NCI-H524 treated with DMSO at 0.1 percent for 48 hours (cell line): ENCODE measurements at places on chromosomes 11 and 22.
A peak's percentile ranks its signal among the peaks of the same experiment; 100 is the strongest.

- DNase-seq: peak; percentile 96
Observed at GRCh38 chr22:42353883-42354727, 78.1 kb downstream of the NFAM1 start.

GRCh38 chr22:26852176-26852575 is 194.8 kb downstream of the MIAT start:
- no peak for DNase-seq

DNA sequence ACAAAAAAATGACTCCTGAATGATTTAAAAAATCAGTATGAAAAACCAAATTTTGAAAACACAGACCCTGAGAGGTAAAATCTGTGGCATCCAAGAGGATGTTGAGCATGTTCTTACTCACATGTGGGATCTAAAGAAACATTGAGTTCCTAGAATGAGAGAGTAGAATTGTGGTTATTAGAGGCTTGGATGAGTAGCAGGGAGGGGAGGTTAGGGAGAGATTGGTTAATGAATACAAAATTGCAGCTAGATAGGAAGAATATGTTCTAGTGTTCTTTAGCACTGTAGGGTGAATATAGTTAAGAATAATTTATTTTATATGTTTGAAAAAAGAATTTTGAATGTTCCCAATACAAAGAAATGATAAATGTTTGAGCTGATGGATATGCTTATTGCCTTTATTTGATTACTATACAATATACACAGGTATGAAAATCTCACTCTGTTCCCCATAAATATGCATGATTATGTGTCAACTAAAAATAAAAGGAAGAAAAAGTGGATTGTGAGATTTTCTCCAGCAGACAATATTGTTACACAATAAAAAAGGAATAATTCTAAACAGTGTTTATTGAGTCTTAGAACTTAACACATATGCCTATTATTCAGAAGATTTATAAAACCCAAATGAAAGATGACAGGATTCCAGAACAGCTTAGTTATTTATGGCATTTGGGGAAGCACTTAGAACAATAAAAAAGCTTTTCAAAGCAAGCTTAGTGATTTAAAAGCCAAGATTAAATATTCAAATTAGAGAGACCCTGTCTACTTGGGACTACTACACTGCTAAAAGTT is 28.7 kb downstream of the MS4A2 start:
- DNase-seq: no peak

DNA sequence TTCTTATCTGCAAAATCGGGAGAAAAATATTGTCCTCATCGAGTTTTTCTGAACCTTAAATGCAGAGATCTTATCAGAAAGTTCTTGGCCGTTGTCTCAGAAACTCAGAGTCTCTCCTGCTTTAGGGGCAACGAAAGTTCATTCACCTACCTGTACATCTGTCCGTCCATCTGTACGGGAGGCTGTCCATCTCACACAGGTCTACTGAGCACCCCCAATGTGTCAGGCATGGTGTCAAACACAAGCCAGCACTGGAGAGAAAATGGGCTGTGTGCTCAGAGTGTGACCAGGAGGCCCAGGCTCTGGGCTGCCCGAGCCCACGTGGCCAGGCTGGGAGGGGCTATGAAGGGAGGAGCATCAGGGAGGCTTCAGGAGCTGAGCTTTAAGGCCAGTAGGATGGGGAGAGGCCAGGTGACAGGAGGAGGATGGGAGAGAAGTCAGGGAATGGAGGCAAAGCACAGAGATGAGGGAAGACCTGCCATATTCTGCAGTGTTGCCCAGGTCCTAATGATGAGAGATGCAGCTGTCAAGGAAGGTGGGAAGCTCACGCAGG is 62.4 kb upstream of the MYEOV start:
- DNase-seq: no peak

GRCh38 chr11:132342408-132342807 is 972.0 kb downstream of the NTM start:
- no peak for DNase-seq

GRCh38 chr11:126263489-126263888 is 5.2 kb downstream of the SRPRA start:
- DNase-seq: no peak

GRCh38 chr22:20885557-20886323 is 26.9 kb downstream of the SNAP29 start:
- peak; percentile 30 for DNase-seq

GRCh38 chr22:36580846-36581245 is 51.9 kb upstream of the EIF3D start:
- no peak for DNase-seq

- DNase-seq: no peak
Observed at GRCh38 chr11:64757549-64758329, 2.0 kb downstream of the PYGM start.

DNA sequence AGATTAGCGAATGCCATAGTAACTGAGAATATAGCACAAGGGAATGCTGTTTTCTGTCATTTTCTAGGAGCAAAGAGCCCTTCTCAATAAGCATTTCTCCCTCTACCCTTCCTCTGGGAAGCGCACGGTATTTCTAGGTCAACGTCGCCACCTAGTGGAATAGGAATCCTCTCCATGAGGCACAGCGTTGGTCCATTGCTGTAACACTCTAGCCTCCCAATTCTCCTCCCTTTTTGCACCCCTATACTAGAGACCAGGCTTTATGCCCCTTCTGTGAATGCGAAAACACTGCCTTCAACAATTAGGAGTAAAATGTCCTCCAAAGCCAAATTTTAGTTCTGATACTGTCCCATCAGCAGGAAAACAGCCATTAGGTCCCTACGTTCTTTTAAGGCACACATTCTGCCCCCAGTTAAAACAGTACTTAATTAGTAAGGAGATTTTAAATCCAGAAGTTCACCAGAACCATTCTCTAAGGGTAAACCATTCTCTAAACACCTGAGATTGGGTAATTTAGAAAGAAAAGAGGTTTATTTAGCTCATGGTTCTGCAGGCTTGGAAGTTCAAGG is 12.8 kb upstream of the HYLS1 start:
- peak; percentile 14 for DNase-seq

- no peak for DNase-seq
Observed at GRCh38 chr11:19092342-19092741, 24.6 kb upstream of the ZDHHC13 start.

DNA sequence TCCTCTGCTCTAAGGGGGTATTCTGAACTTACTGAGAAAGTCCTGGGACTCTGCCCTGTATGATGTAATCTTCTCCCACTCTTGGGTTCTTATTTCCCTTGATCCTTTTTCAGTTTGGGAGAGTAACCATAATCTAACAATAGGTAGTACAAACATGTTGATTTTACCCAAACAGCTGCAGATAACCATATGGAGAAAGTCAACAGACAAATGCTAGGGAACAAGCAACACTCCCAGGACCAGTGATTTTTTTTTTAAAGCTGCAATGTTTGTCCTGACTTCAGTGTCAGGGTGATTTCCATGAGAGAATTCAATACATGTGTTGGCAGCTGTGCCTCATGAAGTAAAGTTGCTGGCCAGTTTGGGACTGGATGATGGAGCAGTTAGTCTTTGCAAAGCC is 156.5 kb downstream of the FCHSD2 start:
- no peak for DNase-seq

GRCh38 chr11:38530226-38530625 is 1932.2 kb upstream of the RAG2 start:
- DNase-seq: no peak

GRCh38 chr11:36399236-36399635 is 103.1 kb downstream of the PRR5L start:
- no peak for DNase-seq

- no peak for DNase-seq
Observed at GRCh38 chr11:128488471-128488870, 98.9 kb downstream of the ETS1 start.

GRCh38 chr22:42918500-42918899 is 61.4 kb upstream of the ARFGAP3 start:
- DNase-seq: no peak

DNA sequence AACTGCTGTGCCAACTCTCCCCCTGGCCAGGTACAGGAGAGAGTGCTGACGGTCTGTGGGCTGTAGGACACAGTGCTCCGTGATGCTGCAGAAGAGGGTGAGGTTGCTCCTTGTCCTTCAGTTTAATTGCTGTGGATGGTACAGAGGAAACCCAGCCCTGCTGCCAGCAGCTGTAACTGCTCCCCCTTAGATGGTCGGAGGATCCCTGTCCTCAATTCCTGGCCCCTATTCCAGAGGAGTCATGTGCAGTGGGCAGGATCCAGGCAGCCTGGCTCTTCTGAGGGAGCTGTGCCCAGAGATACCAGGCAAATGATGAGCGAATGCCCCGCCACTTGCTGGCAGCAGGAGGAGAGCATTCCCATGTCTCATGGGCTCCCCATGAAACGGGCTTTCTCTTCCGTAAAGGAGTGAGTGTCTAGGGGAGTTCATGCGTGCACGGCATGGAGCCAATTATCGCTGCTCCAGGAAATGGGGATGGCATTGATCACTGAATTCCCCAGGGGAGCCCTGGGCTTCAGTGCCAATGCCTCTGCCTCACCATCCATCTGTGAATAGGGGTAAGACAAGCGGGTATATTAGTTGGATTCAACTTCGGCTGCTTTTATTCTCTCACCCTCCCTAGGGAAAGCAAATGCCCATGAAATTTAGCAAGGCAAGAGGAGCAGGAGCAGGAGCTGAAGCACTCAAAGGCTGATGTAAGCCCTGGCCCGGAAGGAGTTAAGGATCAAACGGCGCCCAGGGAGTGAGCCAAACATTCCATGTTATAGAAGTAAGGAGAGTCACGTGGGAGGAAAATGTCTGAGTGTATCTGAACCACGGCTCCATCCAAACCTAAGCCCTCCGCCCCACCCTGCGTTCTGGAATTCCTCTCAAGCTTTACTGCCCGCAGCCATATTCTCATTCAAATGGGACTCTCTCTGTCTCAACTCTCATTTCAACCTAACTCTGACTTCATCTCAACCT is 51.0 kb upstream of the CSNK2A3 start:
- DNase-seq: no peak

DNA sequence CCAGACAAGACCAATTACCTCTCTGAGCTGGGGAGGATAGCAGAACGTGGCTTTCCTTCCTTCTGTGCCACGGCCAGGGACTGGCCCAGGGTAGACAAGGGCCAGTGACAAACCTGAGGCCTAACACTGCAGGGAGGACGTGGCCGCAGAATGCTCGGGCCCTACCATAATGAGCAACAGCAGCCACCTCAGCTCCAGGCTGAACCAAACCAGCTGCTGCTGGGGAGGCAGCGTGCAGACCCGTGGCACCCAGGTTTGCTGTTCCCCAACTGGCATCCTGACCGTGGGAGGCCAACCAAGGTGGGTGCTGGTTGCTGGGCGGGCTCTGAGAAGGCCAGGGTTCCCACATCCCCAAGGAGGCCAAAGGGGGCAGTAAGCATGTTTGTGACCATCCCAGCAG is 83.0 kb downstream of the MORC2 start:
- DNase-seq: no peak

- DNase-seq: no peak
Observed at GRCh38 chr11:13216711-13217075, 60.9 kb upstream of the BMAL1 start.

DNA sequence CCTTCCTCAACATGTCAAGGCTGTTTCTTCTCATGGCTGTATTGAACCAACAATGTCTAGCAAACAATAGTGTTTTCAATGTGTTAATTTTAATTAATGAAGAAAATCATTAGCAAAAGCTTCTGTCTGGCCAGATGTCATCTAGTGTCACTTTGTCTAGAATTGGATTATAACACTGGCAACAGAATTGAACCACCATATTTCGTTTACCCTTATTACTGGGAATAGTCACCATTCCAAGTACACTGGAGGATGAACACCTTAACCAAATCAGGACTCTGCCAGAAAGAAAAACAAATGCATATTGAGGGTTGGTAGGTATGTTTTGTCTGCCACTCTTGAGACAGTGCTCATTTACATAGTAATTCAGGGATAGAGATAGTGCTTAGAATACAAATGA is 146.2 kb downstream of the LRRC4C start:
- DNase-seq: no peak

DNA sequence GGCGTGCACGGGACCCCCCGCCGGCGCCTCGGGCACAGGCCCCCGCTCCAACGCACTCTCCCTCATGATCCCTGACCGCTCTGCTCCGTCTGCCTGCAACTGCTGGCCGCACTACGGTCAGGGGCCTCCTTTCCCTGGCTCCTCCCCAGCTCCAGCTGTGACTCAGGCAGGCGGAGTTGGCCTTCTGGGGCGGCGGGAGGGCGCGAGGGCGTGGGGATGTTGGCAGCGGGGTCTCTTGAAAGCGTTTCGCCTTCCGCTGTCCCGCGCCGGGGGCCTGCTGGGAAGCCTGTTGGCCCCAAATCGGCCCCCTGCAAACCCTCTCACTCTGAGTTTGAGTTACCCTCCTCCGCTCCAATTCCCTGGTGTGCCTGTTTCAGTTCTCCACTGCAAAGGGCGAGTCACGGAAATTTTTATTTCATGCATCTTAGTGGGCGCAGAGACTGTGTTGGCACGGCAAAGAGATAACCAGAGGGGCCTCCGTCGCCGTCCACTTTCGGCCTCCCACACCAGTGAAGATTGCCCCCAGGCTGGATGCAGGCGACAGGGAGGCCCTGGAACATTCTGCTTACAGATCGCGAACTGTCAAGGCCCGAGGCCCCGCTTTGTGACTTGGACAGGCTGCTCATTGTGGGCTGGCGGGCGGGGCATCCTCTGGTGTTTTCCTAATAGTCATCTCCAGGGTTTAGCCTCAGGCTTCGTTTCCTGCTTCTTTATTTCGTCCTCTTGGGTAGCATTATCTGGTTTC is at the start of gene CAVIN3:
Gene CAVIN3 (minus strand): TSS at position 91 of the 745 bp plus-strand sequence. CDS start 25 bp downstream, at position 66.
- no peak for DNase-seq

- no peak for DNase-seq
Observed at GRCh38 chr11:43243927-43244326, 67.9 kb upstream of the API5 start.

DNA sequence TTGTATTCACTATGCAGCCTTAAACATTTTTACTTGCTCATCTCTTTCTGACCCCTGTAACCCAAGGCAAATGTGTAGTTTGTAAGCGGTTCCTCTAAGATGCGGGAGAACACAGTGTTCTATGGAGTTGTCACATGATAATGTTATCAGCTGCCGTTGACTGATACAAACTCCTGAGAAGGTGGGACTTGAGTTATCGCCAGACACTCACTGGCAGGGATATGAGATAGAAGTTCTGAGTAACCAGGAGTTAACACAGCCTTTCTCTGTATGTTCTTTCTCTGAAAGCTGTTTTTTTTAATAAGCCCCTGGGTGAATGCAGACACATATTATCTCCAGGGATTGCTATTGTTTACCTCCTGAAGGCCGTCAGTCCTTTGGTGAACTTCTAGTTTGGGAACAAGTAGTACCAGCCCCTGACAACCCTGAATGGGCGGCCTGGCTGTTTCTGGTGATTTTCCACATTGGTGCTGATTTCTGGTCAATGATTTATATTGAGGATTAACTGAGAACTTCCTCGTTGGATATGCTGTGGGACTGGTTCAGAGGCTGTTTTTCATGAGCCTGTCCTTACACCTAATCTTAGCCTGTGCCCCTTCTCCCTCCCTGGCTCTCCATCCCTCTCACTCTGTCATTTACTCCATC is 155.3 kb upstream of the RASSF10 start:
- DNase-seq: no peak

GRCh38 chr22:41092847-41093411 is 537 bp downstream of the EP300 start:
- no peak for DNase-seq

DNA sequence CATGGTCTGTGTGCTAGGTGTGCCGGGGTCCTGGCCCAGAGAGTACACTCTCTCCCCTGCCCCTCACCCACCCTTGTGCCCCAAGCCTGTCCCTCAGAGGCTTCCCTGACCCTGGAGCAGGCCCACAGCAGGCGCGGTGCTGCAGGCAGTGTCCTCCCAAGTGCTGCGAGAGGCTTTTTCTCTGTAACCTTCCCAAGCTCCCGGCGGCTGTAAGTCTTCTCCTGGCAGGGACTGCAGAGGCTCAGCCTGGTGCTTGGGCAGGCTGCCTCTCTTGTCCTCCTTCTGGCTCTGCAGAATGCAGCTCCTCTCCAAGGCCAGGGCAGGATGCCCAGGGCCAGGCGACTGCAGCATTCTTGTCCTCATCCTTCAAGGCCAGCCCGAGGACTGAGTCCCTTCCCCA is 15.9 kb downstream of the RFPL1 start:
- DNase-seq: no peak
